ENCODE measurements at places on chromosomes 1 and 21.

DNA sequence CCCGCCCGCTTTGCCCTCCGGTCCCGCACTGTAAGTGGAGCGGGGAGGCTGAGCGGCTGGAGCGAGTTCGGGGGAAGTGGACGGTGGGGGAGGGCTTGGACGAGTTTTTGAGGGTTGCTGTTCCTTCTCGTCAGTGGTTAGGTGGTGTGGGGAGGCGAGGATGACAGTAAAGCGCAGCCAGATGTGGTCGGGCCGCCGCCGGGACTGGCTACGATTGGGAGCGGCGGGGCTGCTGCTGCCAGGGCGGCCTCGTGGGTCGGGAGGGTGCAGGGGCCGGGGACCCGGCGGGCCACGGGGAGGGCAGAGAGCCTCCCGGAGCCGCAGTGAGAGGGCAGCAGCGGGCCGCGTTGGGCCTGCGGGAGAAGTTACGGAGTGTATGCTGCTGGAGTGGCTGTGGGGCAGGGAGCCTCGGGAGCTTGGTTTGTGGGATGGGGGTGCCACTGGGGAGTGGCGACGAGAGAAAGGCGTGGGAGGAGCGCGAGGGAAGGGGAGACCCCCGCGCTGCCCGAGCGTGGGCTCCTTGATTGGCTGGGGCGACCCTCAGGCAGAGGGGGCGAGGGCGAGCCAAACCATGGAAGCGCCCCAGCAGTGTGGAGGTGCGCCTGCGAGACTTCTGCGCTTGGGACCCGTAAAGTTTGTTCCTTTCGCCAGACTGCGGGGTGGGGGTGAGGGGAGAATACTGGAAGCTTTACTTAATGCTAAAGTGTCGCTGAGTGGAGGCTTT lies 2.1 kb downstream of the ADGRL2 start:
- DNase-seq, result no peak

- no peak for DNase-seq
These were observed 44.5 kb downstream of the MORN1 start for GRCh38 chr1:2346691-2347408.

DNA sequence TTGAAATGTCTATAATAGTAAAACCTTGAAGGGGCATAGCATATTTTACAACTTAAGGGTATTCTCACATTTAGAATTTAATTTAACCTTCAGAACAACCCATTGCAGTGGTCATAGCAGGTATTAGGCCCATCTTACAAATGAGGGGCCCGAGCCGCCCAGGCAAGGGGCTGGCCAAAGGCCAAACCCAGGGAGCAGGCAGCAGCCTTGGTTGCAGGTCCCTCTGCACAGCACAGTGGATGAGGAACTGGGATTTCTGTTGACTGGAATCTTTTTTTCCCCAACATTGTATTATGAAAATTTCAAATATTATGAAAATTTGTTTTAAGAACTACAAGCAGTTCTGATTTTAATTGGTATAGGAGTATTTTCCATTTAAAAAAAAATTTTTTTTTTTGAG lies 33.2 kb downstream of the CCSAP start:
- no peak for DNase-seq

DNA sequence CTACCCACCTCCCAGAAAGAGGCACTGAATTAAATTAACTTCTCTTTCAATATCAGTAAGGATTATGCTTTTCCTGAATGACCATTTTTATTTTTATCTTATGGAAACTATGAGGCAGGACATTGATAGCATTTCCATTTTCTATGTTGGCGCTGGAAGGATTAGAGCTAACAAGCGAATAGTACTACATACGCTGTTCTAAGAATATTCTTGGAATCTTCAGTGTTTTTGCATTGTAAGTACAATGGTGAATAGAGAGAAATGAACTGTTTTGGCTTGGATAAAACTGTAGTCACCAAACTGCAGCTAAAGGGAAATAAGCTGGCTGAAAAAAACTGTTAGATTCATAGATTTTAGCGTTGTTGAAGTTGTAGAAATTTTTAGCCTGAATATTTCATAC lies 779.0 kb upstream of the ADGRL4 start:
- no peak for DNase-seq

Measured in iPS DF 19.7 (cell line).